Left lung (tissue), 14 donors: ENCODE measurements at places on chromosomes 11 and 22.
A peak's percentile ranks its signal among the peaks of the same experiment; 100 is the strongest.

DNA sequence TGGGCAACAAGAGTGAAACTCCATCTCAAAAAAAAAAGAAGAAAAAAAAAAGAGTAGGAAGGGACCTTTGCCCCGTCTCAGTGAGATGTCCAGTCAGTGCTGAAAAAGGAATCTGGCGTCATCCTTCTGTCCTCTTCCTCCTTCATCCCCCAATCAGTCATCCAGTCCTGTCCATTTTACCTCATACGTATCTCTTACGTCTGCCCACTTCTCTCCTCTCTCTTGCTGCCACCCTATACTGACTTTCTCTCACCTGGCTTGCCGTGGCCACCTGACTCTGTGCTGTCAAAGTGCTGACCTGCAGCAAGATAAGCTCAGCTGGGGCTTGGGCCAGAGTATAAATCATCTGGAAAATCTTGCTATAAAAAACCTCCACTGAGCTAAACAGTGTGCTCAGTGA, 13.6 kb downstream of the SEPTIN3 start:
- no peak for DNase-seq

- no peak for DNase-seq
Observed at GRCh38 chr11:70314730-70315129, 44.2 kb downstream of the PPFIA1 start.

- no peak for DNase-seq
Observed at GRCh38 chr11:115724666-115725065, 220.5 kb upstream of the CADM1 start.

DNA sequence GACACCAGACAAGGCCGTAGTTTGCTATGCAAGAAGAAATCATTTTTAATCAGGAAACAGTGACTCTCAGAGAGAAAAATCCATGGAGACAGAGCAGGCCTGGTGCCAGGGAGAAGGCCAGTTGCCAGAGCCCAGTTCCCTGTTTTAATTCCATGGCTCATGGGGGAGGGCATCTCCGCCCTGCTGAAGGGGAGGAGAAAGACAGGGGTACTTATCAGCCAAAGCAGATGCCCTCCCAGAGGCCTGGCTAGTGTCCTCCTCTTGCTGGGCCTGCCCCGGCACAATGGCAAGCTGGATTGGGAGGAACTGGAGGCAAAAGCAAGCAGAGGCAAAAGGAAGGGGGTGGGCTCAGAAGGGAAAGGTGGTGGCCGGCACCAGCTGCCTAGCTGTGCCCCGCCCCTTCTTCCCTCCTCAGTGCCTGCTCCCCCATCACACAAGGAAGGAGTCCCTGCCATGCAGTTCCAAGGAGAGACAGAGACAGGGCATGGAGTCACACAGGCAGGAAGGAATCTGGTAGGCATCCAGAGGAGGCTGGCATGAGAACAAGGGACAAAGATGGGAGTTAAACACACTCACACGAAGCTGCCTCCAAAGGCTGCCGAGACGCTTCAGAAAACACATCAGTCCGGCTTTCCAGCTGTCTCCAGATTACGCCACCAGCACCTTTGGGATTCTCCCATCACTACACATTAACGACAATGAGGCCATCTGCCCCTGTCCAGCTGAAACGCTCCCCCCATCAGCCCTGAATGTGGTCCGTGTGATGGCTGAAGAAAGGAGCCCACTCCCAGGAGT, 591.8 kb downstream of the BUD13 start:
- no peak for DNase-seq

- no peak for DNase-seq
Observed at GRCh38 chr22:31497148-31497938, 1.0 kb downstream of the SFI1 start.

GRCh38 chr11:56932572-56933220, 56.0 kb upstream of the OR5AK2 start:
- no peak for DNase-seq

- no peak for DNase-seq
Observed at GRCh38 chr11:47051217-47051616, 114.7 kb downstream of the CSTPP1 start.

DNA sequence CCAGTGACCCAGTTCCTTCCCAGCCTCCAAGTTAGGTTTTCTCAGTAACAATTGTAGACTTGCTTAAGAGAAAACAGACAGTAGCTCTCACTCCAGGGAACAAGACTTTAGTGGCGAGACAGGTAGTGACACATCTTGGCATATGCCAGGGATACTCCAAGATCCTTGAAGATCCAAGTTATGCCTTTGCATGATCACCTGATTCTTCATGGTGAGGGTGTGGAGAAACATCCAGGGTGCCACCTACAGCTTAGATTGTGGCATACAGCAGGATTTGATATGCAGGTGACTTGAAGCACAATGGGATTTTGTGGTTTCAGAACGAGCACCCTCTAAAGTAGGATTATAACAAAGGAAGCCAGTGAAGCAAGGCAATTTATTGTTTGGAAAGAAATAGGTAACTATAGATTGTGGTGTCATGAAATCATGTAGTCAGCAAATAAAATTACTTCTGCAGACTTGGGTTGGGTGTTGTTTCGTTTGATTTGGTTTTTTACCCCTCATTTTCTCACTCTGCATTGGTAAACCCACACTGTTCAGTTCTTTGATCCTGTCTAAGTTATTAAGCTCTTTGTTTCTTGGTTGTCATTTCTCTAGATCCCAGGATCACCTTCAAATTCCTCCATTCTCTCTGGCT, 9.2 kb downstream of the POU2AF3 start:
- DNase-seq, result no peak

DNA sequence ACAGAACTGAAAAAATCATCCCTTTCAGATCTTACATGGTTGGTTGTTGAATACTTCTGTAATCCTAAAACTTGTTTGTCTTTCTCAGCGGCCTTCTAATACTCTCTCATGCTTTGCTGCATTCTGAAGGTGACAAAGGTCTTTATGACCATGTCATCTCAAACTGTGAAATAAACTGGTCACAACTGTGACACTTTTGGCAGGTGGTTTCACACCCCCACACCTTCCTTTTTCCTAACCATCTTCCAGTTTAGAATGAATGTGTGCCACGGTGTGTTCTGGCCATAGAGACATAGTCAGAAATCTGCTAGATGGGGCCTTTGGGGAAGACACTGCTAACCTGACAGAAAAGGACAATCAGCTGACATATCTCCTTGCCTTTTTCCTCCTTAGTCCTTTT, 14.7 kb upstream of the RFPL3 start:
- no peak for DNase-seq

- no peak for DNase-seq
Observed at GRCh38 chr11:96215826-96216225, 127.2 kb downstream of the MAML2 start.

GRCh38 chr22:26656891-26657851, at the start of gene MIAT:
Gene MIAT (plus strand): TSS chr22:26657588.
- DNase-seq, result no peak

DNA sequence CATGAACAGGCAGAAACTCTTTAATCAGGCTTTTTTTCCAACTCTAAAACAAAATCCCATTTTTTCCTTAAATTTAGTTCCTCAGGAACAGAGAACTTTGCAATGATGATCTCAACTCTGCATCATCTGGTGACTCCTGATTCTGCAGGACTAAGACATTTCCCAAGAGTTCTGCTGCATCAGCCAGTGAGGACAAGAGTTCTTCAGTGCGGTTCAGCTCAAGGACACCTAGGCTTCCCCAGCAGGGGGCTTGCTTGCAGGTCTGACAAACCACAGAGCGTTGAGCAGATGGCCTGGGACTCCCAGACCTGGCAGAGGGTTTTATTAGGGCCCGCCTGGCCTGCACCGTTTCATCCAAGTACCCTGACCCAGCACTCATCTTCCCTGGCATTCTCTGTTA, 6.4 kb downstream of the CDCA5 start:
- no peak for DNase-seq

GRCh38 chr22:36833073-36833472, 16.2 kb upstream of the PVALB start:
- no peak for DNase-seq

- DNase-seq, result no peak
Observed at GRCh38 chr11:11186249-11186648, 166.8 kb downstream of the CSNK2A3 start.

DNA sequence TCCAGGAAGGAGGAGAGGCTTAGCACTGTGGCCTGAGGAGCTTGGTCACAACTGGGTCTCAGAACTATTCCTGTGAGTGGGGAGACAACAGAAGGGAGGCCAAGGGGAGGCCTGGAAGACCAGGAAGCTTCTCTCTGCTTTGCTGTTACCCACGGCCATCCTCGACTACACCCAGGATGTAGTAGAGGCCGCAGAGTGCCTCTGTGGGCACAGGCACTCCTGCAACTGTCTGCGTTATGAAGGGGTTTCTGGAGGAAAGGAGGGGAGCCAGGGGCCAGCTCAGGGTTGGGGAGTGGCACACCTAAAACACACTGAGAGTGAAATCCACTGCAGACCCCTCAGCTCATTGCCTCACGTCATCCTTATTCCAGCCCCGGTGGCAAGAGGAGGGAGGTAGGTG, 3.8 kb upstream of the MFRP start:
- DNase-seq, result no peak

GRCh38 chr22:30733181-30733631, 38.5 kb downstream of the OSBP2 start:
- DNase-seq, result no peak

DNA sequence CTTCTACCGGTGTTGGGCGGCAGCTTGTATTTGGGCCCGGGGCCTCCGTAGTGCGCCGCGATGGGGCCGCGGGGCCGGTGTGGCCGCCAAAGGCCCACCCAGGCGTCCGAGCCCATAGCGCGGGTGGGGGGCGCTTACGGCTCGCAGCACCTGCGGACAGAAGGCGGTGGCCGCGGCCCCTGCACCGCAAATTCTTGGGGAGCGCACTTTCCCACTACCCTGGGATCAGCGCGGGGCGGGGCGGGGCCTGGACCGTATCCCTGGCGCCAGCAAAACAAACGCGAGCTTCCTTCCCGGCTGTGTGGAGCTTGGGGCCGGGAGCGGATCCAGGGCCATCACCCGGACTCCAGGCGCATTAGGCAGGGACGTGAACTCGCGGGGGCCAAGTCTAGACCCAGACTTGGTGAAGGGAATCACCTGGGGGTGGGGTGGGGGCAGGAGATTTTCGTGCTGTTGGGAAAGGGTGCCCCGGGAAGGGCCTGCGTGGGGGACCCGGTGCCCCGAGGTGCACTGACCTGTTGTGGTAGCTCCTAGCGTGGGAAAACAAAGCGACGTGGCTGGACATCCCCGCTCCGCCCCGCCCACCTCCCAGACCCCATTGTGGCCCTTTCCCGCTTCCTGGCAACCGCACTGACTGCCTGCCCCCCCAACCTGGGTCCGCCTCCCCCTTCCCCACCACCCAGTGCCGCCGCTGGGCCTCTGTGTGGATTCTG, 2.3 kb upstream of the TYMP start:
- peak; percentile 85 for DNase-seq

- DNase-seq, result no peak
Observed at GRCh38 chr11:79510960-79511359, 70.1 kb upstream of the TENM4 start.

DNA sequence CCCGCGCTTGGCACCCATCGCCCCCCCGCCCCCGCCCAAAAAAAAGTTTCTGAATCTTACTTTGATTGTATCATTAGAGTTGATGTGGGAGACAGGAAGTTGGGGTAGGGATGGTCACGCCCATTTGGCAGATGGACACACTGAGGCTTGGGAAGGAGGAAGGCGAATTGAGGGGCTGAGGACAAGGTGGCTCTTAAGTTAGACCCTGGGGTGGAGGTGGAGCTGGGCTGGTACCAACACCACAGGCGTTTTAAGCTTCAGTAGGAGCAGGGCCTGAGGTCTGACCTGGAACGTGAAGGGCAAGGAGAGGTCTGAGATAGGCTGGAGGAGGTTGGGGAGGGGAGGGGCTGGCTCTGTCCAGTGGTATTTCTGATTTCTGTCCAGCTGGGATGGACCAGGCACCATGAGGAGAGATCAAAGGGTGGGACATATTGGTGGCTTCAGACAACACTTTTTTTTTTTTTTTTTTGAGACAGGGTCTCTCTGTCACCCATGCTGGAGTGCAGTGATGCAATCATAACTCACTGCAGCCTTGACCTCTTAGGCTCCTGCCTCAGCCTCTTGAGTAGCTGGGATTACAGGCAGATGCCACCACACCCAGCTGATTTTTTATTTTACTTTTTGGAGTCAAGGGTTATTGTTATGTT, 799 bp upstream of the CDC42BPG start:
- peak; percentile 84 for DNase-seq

- DNase-seq, result peak; percentile 62
Observed at GRCh38 chr11:117547195-117547850, 219.7 kb downstream of the CEP164 start.

DNA sequence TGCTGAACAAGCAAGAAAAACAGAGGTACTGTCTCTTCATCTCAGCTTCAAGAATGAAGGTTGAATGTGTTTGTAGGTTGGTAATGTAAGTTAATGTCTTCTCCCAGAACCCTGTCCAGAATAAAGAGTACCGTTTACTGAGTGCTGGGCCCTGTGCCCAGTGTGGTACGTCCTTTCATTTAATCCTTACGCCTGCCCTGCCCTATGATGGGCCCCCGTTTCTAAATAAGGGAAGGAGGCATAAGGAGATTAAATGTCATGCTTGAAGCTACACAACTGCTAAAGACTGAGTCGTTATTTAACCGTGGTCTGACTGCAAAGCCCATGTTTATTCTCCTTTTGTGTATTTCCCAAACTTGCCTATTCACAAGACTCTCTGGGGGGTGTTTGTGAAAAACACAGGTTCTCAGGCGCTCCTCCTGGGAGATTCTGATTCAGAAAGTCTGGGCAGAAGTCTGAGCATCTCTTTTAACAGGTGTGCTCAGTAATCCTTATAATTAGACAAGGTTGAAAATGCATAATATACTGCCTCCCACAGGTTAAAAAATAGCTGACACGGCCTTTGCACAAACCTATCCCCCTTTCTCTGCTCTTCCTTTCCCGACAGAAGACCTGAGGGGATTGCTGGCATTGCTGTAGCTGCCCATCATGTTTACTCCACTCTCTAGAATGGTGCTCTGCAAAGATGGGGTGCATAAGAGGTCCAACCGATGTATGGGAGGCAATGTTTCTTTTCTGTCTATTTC, 56.3 kb upstream of the ZBTB44 start:
- DNase-seq, result no peak

GRCh38 chr11:117146521-117146920, 2.4 kb downstream of the PAFAH1B2 start:
- no peak for DNase-seq

GRCh38 chr11:94272738-94273313, 31.6 kb upstream of the IZUMO1R start:
- DNase-seq, result peak; percentile 9

DNA sequence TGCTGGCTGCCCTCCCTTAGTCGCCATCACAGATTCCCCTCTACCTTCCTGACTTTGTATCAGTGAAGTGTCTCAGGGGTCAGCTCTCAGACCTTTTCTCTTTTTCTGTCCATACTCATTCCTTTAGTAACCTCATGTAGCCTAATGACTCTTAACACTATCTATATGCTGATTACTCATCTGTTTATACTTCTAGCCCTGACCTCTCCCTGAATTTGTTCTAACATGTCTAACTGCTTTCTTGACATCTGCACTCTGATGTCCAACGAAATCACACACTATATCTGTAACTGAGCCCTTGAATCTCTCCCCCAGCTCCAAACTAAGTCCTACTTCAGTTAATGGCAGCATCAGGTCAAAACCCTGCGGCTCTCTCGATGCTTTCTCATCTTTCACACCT, 135.8 kb upstream of the TIMP3 start:
- no peak for DNase-seq

- DNase-seq, result peak; percentile 65
Observed at GRCh38 chr11:110471371-110471770, 41.6 kb downstream of the FDX1 start.

- peak; percentile 99 for DNase-seq
Observed at GRCh38 chr11:10792385-10793068, 16.2 kb downstream of the EIF4G2 start.

GRCh38 chr11:62791501-62792201, at the start of gene TMEM223:
Gene TMEM223 (minus strand): TSS chr11:62792006. CDS start chr11:62791994, 12 bp downstream.
- DNase-seq, result peak; percentile 83

- DNase-seq, result no peak
Observed at GRCh38 chr11:96313163-96313562, 29.8 kb downstream of the MAML2 start.

GRCh38 chr11:123510579-123510905, 80.5 kb downstream of the GRAMD1B start:
- DNase-seq, result no peak
